ENCODE measurements at places on chromosomes 12 and 14.

DNA sequence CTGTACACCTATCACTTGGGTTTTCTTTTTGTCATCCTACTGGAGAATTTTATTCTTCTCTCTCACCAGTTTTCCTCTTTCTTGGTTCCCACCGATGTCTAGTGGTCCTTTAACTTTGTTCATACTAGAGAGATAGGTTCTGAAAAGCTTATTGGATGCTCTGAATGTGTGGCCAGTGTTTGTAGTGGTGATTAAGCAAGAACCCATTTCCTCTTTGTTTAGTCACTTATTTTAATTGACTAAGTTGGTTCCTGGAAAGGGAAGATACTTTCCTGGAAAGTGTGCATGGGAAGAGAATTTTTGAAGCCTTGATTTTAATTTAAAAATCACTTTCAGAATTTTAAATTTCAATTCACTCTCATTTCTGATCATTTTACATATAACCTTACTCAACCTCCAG, 127.2 kb downstream of the OTOGL start:
- peak; percentile 58 for DNase-seq

DNA sequence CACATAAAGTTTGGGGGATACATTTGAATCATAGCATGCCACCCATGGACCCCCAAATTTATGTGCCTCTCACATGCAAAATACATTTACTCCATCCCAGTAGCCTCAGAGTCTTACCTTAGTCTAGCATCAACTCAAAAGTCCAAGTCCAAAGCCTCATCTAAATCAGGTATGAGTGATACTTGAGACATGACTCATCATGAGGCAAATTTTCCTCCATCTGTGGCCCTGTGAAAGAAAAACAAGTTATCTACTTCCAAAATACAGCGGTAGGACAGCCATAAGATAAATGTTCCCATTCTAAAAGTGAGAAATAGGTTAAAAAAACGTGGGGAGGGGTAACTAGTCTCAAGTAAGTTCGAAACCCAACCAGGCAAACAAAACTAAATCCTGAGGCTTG, 444.2 kb downstream of the SNAPC1 start:
- DNase-seq: peak; percentile 55

- DNase-seq: no peak
These were observed 83.8 kb downstream of the DIO2 start for GRCh38 chr14:80127466-80127865.

- DNase-seq: peak; percentile 82
These were observed 9.3 kb downstream of the TPCN1 start for GRCh38 chr12:113230315-113231234.
